ENCODE measurements at places on chromosomes 5 and 9.

- no peak for DNase-seq
These were observed 1.5 kb downstream of the SPDL1 start for GRCh38 chr5:169584998-169585451.

- no peak for DNase-seq
These were observed 27.2 kb upstream of the CER1 start for GRCh38 chr9:14749741-14750211.

DNA sequence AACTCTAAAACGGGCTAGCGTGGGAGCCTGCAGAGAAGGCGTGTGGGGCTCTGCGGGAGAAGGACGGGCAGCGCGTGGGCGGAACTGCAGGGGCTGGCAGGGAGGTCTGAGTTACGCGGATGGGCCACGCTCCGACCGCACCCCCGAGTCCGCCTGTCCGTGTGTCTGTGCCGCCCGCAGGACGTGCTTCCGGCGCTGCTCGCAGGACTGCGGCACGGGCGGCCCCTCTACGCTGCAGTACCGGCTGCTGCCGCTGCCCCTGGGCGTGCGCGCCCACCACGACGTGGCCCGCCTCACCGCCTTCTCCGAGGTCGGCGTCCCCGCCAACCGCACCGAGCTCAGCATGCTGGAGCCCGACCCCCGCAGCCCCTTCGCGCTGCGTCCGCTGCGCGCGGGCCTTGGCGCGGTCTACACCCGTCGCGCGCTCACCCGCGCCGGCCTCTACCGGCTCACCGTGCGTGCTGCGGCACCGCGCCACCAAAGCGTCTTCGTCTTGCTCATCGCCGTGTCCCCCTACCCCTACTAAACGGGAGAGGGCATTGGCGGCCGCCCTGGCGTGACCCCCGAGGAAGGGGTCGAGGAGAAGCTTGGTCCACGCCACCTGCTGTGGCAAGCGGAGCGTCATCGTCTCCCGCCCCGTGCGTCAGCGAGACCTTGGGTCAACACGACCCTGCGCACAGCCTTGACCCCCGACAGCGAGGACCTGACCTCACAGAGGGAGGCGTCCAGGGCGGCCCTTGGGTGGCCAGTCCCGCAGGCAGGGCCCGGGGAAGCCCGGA lies 11.4 kb upstream of the ASS1 start:
- DNase-seq = no peak

GRCh38 chr9:92147030-92147851 lies 32.0 kb upstream of the SPTLC1 start:
- peak; percentile 42 for DNase-seq

DNA sequence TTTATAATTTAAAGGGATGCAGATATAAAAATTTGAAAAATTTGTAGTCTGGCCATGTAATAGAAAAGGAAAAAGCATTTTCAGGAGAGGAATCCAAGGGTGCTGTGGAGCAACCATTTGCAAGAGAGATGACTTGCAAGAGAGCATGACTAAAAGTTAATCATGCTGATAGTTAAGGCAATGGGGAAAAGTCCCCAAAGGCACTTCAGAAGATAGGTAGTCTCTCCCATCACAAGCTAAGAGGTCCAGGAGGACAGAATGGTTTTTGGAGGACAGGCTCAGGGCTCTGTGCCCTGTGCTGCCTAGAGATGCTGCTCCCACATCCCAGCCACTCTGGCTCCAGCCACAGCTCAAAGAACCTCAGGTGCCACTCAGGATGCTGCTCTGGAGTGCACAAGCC lies 38.8 kb downstream of the DNAJB5 start:
- DNase-seq = no peak

DNA sequence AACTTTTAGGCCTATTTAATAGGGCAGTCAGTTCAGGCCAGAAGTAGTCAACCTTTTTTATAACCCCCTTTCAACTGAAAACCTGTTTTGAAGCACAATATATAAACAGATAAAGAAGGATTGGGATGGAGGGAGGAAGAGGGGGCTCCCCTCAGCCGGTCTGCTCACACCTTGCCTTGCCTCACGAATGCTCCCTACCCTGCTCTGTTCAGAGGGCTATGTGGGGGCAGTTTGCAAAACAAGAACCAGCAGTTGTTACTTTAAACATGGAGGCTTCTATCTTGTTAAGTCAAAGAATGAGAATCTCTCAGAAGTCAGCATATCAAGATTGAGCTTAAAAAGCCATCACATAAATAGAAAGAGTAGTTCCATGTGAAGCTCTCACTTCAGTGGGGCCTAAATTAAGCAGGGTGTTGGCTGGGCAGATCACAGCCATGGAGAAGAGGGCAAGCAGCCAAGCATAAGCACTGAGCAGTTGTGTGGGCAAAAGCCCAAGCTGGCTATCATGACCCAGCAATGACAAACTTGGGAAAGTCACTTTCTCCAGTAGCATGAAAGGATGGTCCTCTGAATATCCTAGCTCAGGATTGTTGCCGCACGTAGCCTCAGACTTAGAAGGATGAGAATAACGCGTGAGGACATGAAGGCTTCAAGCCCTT lies 70.6 kb downstream of the ALDH1A1 start:
- DNase-seq = no peak
